ENCODE measurements at places on chromosomes 5 and 9.

GRCh38 chr9:115261656-115262081 lies 143.7 kb upstream of the TNC start:
- no peak for DNase-seq

- DNase-seq: no peak
These were observed 21.5 kb upstream of the RALGPS1 start for GRCh38 chr9:126893079-126893478.

DNA sequence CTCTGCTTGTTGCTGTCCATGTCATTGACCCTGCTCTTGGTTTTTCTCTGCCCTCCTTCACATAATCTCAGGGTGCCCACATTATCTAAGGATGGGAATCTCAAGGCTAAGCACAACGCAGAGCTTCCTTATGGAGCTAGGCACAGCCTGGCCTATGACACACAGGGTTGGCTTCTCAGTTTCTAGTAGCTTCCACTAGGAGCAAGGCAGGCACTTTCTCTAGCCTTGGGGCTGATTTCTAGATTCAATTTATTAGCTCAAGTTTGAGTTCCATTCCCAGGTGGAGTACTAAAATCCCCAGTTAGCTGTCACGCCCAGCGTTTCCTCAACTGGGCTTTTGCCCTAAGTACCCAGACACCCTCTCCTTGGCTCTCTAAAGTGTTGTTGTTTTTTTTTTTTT lies 12.4 kb downstream of the IL4 start:
- no peak for DNase-seq

GRCh38 chr5:891117-891836 lies 1.3 kb downstream of the BRD9 start:
- peak; percentile 71 for DNase-seq

DNA sequence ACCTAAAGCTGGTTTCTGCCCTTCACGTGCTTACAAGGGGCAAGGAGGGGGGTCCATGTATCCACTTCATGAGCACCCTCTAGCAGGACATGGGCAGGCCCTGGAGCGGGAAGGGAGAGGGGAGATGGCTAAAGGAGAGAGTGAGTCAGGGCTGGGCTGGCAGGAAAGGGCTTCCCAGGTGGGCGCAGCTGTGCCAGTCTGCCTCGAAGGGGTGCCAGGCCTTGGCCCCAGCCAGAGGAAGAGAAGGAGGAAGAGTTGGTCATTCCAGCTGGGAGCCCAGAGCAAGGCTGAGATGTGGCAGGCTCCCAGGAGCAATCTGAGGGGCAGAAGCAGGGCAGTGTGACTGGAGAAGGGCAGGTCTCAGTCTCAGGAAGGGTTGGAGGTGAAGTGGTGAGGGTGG lies 24.7 kb downstream of the TRIM14 start:
- DNase-seq: no peak

GRCh38 chr5:181127907-181128626 lies 2.9 kb downstream of the OR2V1 start:
- DNase-seq: no peak

- no peak for DNase-seq
These were observed 171.5 kb downstream of the SSBP2 start for GRCh38 chr5:81579262-81579924.

DNA sequence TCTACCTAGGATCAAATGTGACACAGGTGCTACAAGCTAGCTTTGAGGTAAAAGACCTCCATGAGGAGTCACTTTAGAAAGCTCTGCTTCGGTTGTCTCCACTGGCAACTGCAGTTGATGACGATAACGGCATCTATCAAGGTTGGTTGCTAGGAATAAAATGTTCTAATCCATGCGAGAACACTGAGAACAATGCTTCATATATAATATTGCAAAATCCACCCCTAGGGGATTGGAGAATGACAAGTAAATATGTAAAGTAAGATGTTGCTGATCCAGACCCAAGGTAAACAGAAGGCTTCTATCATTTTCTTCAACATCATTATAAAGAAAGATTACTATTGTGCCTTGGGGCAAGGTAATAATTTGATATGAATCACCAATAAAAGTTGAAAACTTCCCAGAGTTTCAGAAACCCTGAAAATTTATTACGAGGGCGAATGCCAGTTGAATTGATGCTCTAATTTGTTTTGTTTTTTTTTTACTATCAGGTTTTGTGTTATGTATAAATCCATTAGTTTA lies 1003.4 kb downstream of the CDH18 start:
- no peak for DNase-seq

GRCh38 chr5:178483620-178484019 lies 106.6 kb downstream of the COL23A1 start:
- no peak for DNase-seq

- DNase-seq: no peak
These were observed 17.2 kb upstream of the HK3 start for GRCh38 chr5:176916337-176916736.

DNA sequence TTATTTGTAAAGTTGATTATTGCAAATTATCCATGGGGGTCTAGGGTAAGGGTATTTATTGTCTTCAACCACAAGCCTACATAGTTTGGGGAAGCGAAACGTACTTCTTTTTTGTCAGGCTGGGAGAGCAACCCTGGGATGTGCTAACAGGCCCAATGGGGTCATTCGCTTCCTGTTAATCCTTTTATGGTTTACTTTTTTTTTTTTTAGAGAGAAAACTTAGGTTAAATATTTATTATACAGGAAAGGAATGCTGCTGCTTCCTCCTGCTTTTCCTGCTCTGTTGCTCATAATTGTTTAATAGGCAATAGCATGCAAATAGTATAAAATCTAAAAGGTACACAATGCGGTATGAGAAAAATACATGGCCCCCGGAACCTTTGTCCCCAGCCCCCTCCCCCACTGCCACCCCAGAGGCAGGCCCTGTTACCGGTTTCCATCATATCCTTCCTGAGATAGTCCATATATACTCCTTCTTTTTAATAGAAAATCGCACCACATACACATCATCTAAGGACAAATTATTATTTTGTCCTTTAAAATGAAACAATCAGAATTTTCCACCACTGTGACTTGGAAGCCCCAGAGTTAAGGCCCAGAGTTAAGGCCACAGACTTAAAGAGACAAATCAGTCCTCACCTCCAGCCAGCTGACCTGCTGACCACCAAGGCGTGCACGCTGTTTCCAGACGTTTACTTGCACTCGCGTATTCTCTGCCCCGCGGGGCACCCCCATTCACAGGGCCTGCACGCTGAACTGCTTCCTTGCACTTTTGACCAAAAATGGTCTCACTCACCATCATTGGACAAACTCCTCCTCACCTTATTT lies 83.9 kb downstream of the NDFIP1 start:
- no peak for DNase-seq

- no peak for DNase-seq
These were observed 10.7 kb downstream of the OTULIN start for GRCh38 chr5:14674983-14675854.

- DNase-seq: no peak
These were observed 270.8 kb downstream of the NTRK2 start for GRCh38 chr9:84940294-84940693.
